ENCODE measurements at places on chromosomes 13 and 19. TPM values are rescaled to one million over a fixed set of nuclear protein-coding genes. Genes with fewer than 3 reads are reported as not detected.

DNA sequence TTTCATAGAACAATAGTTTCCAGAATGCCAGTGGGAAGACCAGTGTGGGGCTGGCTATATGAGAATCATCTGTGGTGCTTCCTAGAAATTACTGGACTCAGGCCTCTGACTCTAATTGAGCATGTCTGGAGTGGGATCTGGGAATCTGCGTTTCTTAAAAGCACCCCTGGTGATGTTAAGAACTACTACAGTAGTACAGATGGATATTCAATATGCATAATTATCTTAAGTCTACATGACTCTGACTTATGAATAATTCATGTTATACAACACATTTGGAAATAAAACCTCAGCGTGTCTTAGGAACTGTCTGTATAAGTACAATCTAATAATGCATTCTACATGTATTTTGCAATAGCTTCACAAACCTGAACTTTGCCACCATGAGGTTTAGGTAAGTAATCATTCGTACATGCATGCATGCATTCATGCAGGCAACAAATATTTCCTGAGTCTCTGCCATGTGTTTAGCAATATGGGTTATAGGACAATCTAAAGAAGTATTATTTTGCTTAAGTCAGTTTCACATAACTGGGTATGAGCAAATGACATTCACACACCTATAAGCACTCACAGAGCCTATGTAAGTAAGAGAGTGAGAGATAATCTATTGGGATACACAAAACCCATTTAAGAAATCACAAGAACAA is 62.0 kb downstream of the EPSTI1 start:
- no peaks in the 10 kb centered on the region for H3K36me3 ChIP-seq
- DNase-seq = no peak
- peaks cover 2% of the 10 kb centered on the region for H3K27me3 ChIP-seq
- no peak overlapping the region for H3K4me3 ChIP-seq
- H3K27ac ChIP-seq = no peak overlapping the region

DNA sequence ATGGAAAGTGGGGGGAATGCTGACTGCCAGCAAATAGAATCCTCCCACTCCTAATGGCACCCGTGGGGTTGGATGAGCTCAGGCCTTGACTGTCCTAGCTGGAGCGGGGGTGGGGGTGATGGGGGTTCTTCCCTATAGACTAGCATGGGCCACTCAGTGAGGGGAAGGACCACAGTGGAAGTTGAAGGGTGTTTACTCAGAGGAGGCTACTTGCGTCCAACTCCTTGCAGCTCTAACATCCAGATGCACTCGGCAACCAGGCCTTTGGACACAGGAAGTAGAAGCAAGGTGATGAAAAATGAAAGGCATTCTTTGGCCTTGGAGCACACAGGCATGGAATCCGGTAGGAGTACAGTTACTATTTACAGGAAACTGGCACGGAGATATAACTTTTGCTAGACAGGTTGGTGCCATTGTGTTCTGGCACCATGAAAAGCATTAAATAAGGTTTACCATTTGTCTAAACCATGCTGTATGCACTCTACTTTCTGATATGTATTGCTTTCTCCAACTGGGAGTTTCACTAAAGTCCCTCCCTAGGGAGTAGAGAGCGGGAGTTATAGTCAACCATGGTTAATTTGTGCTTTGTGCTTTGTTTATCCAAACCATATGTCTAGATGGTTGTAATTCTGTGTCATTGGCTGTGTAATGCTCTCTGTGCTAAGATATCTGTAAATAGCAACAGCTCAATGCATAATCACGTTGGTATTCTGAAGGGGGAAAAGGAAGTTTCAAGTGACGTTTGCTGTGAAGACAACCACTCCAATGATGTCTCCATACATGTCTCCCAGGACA is 125.3 kb downstream of the TSHZ3 start:
- no peaks in the 10 kb centered on the region for H3K27me3 ChIP-seq
- no peak for DNase-seq
- no peaks in the 10 kb centered on the region for H3K36me3 ChIP-seq
- H3K27ac ChIP-seq = no peak overlapping the region

GRCh38 chr13:33127009-33127551 is 110.9 kb downstream of the KL start:
- no peak overlapping the region for H3K27ac ChIP-seq
- H3K4me1 ChIP-seq = peaks cover 27% of the 10 kb centered on the region
- H3K4me3 ChIP-seq = no peak overlapping the region
- peaks cover 33% of the 10 kb centered on the region for H3K36me3 ChIP-seq
- no peak for DNase-seq
- no peaks in the 10 kb centered on the region for H3K27me3 ChIP-seq

- peaks cover 5% of the 10 kb centered on the region for H3K36me3 ChIP-seq
- peak overlapping the region; percentile 27 for H3K27ac ChIP-seq
- H3K27me3 ChIP-seq = no peaks in the 10 kb centered on the region
- H3K4me3 ChIP-seq = peak overlapping the region; percentile 51
Observed at GRCh38 chr19:49807058-49807903, 5.8 kb downstream of the FUZ start.

MAMSTR gene
- total RNA-seq = 2.6 TPM

ZNF575 gene
- total RNA-seq = 0.72 TPM

All from neural crest cell (in vitro differentiated cells).